H7 (cell line): ENCODE measurements at places on chromosomes 6 and 20.

- no peak for DNase-seq
Observed at GRCh38 chr6:64000818-64001491, 365.4 kb downstream of the PHF3 start.

GRCh38 chr6:4635666-4636065 lies 140.5 kb upstream of the CDYL start:
- no peak for DNase-seq

GRCh38 chr6:130671119-130671518 lies 156.1 kb upstream of the SMLR1 start:
- no peak for DNase-seq

GRCh38 chr6:114304304-114304887 lies 38.4 kb downstream of the HS3ST5 start:
- no peak for DNase-seq

- DNase-seq, result no peak
Observed at GRCh38 chr20:8530022-8530421, 398.0 kb downstream of the PLCB1 start.

DNA sequence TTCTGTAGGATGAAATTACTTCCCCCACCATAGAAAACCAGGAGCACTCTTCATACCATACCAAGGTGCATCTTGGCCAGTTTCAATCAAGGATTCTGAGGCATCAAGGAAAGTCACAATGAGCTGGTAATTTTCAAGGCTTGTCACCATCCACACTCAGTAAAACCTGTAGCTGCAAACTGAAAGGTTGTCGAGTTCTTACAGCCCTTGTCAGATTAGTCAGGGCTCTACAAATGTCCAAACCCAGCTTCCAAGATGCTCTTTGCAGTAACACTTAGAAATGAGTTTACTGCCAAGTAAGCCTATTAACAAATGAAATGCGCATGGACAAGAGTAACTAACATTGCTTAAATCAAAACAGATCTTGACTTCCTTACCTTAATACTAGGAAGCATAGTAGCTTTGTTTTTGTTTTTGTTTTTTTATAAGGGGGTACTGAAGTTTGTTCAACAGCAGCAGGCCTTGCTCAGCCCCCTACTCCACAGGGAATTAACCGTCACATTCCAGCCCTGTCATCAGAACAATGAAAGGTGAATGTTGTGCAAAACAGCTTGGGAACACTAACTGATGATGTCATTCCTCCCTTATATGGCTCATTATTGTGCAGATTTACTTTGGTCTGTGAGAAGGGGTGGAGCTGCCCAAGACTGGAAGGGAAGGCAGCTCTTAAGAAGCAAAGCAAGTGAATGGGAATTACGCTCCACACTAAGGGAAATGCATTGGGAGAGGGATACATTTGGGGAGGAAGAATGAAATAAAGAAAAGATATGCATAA lies 49.9 kb upstream of the TMEM30A start:
- peak; percentile 40 for DNase-seq

DNA sequence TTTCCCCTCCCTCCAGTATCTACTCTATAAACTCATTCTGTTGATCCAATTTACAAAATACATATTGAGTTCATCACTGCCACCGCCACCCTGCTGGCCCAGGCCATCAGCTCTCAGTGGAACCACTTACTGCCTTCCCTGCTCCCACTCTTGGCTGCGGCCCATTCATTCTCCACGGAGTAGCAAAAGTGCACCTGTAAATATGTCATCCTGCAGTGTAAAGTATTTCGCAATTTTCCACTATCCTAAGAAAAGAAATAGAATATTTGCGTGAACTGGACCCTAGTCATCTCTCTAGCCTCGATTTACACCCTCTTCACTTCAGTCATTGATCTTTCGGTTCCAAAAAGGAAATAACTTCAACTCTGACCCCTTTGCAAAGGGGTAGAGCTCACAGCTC lies 258.3 kb upstream of the TFAP2D start:
- no peak for DNase-seq

DNA sequence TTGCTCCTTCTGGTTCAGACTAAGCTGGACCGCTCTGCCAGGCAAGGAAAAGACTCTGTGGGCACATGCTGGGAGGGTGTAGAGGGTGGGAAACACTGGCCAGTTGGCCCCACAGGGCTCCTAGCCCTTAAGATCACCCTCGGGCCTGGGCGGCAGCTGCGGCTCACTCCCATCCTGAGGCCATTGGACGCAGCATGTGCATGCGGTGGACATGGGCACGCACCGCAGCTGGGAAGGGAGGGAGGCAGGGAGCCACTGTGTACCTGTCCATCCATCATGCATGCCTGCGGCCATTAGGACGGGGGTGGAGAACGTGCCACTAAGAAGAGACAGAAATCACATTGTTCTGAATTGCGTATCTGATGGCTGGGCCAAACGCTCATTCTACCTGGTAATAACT lies 140.1 kb upstream of the THBS2 start:
- DNase-seq, result no peak
